ENCODE measurements at places on chromosomes 7 and 10.

DNA sequence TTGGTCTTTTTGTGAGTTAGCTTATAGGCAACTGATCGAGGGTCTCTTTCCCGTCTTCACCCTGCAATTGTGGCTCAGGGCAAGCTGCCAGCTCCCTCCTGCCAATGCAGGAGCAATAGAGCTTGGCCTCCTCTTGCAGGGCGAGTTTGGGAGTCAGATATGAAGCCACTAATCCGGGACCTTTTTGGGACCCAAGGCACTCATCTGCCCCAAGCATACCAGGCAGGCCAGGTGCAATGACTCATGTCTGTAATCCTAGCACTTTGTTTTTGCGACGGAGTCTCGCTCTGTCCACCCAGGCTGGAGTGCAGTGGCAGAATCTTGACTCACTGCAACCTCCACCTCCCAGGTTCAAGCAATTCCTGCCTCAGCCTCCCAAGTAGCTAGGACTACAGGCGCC, 21.1 kb downstream of the LIMK1 start:
- H3K27me3 ChIP-seq = no peaks in the 10 kb centered on the region
- peaks cover 3% of the 10 kb centered on the region for H3K36me3 ChIP-seq
- DNase-seq = no peak
- H3K27ac ChIP-seq = no peak overlapping the region

DNA sequence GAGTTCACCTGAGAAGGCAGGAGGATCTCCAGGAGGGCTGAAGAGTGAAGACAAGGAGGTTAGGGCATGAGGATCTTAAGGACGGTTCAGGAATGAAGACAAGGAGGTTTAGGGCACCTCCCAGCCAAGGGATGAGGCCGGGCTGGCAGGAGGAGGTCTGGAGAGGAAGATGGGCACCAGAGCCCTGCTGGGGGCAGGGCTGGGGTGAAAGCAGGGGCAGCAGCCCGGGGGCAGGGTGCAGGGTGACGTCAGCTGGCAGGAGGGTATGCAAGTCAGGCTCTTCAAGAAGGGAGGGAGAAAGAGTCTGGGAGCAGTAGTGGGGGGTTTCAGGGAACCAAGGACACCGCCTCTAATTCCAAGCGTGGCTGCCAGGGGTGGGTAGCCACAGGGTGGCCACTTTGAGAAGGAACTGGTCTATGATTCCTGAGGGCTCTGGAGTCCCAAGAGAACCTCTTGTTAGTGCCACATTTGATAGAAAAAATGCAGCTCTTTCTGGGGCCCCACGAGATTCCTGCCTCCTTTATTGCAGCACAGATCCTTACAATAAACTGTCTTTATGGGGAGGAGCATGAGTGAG, 101.6 kb downstream of the C10orf90 start:
- H3K27me3 ChIP-seq = no peaks in the 10 kb centered on the region
- no peak overlapping the region for H3K4me3 ChIP-seq
- DNase-seq = no peak

GRCh38 chr7:36192053-36192824, 39.2 kb downstream of the EEPD1 start:
- H3K4me1 ChIP-seq = no peaks in the 10 kb centered on the region
- H3K36me3 ChIP-seq = no peaks in the 10 kb centered on the region
- no peak overlapping the region for H3K4me3 ChIP-seq
- no peaks in the 10 kb centered on the region for H3K27me3 ChIP-seq

DNA sequence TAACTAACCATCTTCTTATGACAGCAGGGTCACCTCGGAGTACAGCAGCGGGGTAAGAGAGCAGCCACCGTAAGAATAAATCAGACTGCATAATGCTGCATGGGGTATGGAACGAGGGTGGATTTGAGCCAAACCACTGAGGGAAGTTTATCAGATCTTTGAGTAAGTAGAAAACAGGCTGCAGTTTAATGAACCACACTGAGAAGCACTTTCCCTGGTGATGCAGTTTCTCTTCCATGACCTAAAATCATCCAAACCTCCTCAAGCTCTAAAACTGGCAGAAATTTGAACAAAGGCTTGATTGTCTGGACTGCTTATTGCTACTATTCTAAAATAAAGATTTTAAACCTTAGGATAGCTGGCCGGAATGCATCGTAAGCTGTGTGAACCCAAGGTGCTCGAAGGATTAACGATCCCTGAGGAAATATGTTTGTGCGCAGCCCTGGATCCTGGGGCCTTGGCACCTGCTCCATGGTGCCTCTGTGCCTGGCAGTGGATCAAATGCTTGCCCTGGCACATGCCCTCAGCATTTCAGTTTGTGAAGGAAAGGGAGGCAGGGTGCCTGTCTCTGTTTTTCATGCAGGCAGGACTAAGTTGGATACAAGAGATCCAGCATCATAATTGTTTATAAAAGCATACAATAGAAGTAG, 322.7 kb downstream of the LHFPL3 start:
- no peak overlapping the region for H3K27ac ChIP-seq
- H3K27me3 ChIP-seq = no peaks in the 10 kb centered on the region
- no peaks in the 10 kb centered on the region for H3K4me1 ChIP-seq

DNA sequence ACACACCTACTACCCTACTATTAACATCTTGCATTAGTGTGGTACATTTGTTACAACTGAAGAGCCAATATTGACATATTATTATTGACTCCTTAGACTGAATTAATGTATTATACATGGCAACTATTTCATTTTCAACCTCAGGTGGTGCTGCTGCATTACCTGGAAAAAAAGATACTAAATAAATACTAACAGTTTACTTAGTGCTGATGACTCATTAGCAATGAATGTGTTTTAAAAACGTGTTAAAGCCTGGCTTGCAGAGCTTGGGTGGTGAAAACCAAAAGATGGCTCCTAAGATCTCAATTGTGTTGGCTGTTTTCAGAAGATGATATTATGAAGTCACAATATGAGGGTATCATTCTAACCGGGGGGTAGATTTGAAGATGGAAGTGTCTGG, 34.8 kb downstream of the CFAP43 start:
- no peak overlapping the region for H3K4me3 ChIP-seq
- no peaks in the 10 kb centered on the region for H3K4me1 ChIP-seq
- no peaks in the 10 kb centered on the region for H3K36me3 ChIP-seq
- H3K27ac ChIP-seq = no peak overlapping the region

Measured in CD4-positive, alpha-beta memory T cell (primary cell).